ENCODE measurements at places on chromosomes 7 and 10.
A peak's percentile ranks its signal among the peaks of the same experiment; 100 is the strongest.

- DNase-seq = no peak
Observed at GRCh38 chr10:59287587-59288255, 74.6 kb downstream of the FAM13C start.

DNA sequence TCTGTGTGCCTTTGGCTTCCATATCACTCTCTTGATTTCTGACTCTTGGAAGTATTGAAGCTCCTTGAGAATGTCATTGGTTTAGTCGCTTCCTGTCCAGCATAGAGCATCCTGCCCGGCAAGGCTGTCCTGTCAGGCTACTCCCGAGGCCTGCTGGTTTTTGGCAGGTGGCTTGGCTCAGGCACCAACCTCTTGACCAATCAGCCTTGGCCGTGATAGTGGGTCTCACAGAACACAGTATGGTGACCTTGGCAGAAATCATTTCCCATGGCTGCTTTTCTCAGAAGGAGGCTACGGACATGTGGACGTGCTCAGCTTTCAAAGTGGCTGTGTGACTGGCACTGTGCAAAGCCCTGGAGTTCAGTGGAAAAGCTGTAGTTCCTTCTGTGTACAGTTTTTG, 516.9 kb downstream of the REEP3 start:
- DNase-seq = no peak

DNA sequence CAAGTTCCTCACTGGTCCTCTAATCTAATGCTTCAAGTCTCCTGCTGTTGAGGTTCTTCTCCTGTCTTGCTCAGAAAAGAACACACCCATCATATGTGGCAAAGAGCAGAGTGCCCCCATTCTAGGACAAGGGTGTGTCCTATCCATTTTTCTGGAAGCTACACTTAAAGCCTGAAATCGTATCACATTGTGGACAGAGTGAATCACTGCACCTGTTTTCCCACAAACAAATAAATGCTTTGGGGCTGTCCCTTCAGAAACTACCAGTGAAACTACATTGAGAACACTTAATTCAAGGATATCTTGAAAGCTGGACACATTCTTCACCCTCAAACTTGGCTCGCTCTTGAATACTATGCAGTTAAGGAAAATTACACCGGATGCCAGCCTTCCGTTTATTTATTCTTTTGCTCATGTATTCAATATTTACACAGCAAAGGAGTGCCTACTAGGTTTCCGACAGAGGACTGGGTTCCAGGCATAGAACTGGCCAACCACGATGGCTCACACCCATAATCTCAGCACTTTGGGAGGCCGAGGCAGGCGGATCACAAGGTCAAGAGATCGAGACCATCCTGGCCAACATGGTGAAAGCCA, 473.0 kb downstream of the GALNT17 start:
- no peak for DNase-seq

- no peak for DNase-seq
Observed at GRCh38 chr7:7202375-7202720, 20.0 kb downstream of the C1GALT1 start.

DNA sequence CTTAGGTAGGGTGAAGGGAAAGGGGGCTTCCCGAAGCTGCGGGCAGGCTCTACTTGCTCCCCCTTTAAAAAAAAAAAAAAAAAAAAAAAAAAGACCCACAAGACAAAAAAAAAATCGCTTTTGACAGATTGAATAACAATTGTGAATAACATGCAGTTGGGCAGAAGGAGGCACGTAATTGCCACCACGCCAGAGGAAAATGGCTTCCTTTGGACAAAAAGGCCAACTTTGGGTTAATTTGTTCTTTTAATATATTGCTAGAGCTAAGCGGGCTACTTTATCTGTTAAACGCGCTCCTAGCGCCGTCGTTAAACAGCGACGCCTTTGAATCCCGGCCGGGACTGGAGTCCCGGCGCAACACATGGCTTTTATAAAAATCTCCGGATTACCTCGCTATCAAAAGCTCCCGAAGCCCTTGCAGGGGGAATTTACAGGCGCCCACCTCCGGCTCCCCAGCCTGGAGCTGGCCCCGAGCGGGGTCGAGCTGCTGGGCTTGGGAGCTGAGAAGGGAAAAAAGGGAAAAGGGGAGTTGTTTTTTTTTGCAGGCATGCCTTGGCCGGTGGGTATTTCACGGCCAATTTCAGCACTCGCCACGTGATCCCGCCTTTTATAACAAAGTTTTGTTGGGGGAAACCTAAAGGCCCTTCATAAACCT, 1.2 kb downstream of the HOXA11 start:
- no peak for DNase-seq

DNA sequence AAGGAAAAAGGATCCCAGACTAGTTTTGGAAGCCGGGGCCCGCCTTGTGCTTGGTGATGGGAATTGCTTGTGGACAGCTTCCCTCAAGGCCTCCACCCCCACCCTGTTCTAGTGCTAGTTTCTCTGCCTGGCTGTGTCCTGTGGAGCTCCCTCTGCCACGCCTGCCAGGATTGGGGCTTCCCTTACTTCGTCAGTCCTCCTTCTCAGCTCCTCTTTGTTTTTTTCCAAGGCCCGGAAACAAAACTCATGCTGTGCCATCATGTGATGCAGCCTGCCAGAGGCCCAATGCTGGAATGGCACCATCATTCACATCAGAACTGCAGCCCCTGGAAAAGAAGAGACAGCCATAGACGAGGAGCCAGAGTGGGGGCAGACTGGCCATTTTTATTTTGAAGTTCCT, 11.2 kb downstream of the YKT6 start:
- no peak for DNase-seq

DNA sequence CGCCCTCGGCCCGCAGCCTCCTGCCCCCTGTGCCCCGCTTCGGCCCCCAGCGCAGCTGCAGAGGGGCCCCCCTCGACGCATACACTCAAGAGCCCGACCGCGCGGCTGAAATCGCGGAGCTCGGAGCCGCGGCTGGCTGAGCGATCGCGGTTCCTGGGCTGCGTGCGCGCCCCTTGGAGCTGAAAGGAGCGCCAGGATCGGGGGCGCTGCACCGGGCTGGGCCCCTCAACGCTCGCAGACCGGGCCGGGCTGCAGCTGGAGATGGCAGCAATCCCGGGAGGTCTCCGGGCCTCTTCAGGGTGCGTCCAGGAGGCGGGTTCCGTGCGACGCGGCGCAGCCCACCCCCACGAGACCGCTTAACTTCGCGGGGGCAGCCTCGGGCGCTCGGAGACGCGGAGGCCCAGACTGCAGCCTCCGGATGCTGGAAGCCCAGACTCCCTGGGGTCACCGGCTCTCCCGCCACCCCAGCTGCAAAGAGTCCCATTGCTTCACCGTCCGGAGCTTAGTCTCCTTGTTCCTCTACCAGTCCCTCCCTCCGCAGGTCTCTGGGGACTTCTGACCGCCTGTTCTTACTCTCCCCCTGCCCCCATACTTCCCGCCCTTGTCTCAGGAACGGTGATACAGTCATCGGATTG, 73.0 kb upstream of the LRRC4 start:
- no peak for DNase-seq

DNA sequence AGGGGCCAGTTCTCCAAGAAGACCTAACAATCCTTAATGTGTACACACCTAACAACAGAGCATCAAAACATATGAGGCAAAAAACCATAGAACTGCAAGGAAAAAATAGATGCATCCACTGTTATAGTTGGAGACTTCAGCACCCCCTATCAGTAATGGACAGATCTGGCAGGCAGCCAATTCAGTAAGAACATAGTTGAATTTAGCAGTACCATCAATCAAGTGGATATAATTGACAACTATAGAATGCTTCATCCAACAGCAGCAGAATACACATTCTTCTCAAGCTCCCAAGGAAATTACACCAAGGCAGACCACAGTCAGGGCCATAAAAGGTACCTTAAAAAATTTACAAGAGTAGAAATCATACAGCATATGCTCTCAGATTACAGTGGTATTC, 42.2 kb downstream of the POLL start:
- DNase-seq = no peak

DNA sequence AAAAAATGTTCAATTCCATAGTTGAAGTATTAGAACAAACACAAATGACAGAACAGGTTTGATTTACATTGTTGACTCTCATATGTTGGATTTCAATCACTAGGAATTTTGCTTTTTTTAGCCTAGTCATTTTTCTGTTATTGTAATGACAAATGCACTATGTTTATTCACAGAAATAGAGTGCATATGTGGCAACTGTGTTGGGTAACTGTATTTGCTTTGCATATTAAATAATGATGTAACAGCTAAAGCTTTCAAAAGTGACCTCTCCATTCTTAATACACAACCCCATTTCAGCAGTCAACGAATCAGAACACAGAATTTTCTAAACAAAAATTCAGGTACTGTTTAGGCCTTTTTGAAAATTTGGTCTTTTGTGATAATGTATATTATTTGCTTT, 54.0 kb upstream of the SLC26A5 start:
- DNase-seq = no peak

DNA sequence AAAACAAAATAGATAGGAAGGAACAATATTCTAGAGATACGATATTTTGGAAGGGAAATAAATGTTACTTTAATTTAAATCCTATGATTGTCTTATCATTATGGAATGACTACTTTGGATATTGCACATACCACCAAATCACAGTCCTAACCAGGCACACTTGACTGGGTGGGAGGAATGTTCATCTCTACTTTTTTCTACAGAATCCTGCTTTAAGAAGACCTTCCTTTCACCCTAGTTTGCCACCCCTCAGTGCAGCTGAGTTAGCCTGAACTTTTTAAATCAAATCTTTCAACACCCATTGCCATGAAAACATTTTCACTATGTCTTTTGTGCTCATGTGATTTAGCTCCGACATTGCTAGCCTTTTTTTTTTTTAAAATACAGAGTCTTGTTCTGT, 38.1 kb downstream of the RELN start:
- DNase-seq = no peak

- no peak for DNase-seq
Observed at GRCh38 chr7:41520445-41520844, 182.4 kb downstream of the INHBA start.

GRCh38 chr10:96456296-96456840, 57.4 kb downstream of the TLL2 start:
- no peak for DNase-seq

DNA sequence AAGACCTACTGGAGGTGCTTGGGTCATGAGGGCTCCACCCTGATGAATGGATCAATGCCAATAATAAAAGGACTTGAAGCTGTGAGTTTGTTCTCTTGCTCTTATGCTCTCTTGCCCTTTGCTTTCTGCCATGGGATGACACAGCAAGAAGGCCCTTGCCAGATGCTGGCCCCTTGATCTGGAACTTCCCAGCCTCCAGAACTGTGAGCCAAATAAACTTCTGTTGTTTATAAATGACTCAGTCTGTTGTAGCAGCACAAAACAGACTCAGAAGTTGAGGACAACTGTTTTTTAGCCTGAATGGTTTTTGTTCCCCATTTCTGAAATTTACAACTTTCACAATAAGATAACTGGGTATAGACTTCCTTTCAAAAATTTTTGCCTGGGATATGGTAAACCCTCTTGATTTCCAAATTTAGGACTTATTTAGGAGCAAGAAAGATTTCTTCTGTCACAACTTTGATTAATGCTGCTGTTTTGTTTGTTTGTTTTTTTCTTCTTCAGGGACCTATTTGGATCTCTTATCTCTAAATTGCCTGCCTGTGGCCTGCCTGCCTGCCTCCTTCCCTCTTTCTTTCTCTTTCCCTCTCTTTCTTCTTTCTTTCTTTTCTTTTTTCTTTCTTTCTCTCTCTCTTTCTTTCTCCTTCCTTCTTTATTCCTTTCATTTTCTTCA, 12.1 kb downstream of the ENTPD1 start:
- peak; percentile 28 for DNase-seq

GRCh38 chr7:38655833-38656774, 24.9 kb upstream of the AMPH start:
- no peak for DNase-seq

GRCh38 chr7:110486549-110486948, 604.4 kb upstream of the LRRN3 start:
- DNase-seq = no peak

GRCh38 chr10:45403151-45403550, 29.1 kb downstream of the ALOX5 start:
- DNase-seq = no peak

DNA sequence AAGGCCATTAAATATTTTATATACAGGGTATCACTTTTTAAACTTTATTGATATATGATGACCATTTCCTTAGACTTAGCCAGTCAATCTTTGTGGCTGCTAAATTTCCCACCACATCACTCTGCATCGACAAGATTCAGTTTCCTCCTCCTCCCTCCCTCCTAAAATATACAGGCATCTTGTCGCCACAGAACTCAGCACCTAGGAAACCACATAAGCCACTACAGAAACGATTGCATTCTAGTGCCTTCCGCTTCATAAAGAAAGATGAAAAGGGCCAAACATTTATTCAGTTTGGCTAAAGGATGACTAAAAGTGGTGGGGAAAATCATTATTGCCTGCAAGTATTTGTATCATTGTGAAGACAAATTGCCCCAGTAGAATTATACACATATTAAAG, 30.7 kb downstream of the ERCC6 start:
- peak; percentile 59 for DNase-seq

- no peak for DNase-seq
Observed at GRCh38 chr7:134108802-134109201, 18.3 kb upstream of the LRGUK start.

DNA sequence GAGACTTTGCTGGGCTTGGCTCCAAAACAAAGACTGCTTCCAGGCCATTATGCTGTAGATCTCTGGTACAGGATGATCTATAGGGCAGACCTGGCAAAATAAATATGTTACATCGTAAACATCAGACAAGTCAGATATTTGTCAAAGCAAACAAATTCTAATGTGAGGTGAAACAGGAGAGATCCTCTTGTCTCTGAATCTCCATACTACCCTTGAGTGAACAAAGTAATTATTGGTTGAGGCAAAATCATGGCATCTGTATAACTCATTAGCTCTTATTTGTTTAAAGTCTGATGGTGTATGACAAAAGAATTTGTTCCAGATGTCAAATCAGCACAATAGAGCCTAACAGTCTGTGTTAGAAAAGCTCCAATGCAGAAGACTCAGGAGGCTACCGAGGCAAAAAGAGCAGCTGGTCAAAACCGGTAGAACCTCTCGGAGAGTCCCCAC, 1291.5 kb downstream of the TYW1 start:
- no peak for DNase-seq

DNA sequence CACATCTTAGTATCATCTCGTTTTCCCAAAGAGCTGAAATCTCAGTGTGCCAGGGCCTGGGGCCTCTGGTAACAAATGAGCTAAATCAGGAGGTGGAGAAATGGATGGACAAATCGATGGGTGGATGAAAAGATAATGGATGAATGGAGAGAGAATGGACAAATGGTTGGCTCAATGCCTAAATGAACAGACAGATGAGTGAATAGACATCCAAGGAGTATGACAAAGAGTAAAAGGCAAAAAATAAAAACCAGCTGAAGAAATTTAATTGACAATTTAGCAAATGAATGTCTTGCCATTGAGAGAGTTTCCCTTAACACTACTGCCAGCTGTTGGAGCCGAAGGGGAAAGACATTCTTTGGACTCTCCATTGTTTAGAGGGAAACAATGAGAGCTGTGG, 8.0 kb downstream of the SYCE1 start:
- no peak for DNase-seq
